ENCODE measurements at places on chromosomes 3 and 15.

GRCh38 chr15:62769604-62770003, 272.9 kb upstream of the TPM1 start:
- no peak for DNase-seq

- peak; percentile 70 for DNase-seq
Observed at GRCh38 chr15:51874751-51875644, 45.5 kb downstream of the TMOD3 start.

- no peak for DNase-seq
Observed at GRCh38 chr15:60480888-60481287, 1.9 kb upstream of the ICE2 start.

DNA sequence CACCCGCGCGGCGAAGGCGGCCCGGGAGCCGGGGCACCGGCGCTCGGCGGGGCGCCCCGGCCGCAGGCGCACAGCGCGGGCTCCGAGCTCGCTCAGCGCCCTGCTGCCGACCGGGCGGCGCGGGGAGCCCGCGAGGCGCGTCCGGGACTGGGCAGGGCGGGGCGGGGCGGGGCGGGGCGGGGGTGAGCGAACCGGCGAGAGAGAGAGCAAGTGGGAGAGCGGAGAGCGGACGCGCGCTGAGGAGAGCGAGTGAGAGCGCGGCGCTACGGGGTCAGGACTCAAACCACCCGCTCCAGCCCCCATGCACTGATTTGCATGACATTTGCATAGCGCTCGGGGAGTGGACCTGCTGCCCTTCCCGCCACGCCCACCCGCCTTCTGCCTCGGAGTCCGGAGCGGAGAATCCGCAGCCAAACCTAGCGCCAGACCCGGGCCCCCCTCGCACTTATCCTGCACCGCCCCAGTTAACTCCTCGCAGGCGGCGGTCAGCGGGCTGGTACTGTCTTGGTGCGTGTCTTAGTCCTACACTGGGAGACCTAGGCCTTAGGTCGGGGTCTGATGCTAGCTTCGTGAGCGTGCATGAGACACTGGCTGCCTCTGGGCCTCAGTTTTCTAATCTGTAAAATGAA, at the start of gene MYLK:
Gene MYLK, minus strand, starts transcription at position 130 of the 629 bp plus-strand sequence. CDS start 90,491 bp downstream, outside the sequence.
- DNase-seq = peak; percentile 99

DNA sequence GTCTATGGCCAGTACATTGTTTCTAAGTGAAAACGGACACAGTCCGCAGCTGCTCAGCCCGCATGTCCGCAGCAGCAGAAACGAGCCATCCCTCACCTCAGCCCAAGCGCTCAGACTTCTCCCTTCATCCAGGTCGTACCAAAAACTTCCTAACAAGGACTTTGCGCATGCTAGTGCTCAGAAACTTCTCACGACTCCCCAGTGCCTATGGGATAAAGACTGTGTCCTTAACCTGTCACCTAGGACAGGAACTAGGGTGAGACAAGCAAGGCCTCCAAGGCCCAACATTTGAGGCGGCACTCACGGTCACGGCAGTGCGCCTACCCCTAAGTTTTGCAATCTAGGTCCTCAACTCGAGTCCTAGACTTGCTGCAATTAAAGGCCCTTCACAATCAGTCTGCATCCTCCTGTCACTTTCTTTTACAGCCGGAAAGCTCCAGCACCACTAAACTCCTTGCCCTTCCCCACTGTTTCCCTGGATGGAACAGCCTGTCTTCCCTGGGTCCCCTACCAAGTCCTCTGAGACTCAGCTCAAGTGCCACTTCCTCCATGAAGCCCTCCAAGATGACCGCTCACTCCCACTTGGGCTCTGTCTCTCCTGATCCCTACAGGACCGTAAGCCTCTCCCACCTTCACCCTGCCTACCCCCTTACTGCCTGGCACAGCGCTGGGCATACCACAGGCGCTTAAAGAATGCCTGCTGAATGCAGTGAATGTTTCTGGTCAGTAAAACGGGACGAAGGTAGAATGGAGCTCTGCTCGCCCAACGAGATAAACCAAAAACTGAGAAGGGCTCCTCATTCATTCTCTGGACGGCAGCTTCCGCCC, 1.2 kb downstream of the CLN6 start:
- DNase-seq = peak; percentile 54

DNA sequence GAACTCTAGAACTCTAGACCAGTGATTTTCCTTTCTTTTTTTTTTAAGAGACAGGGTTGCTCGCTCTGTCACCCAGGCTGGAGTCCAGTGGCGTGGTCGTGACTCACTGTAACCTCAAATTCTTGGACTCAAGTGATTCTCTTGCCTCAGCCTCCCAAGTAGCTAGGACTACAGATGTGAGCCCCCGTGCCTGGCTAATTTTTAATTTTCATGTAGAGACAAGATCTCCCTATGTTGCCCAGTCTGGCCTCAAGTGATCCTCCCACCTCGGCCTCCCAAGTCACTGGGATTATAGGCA, 359.6 kb downstream of the SHQ1 start:
- DNase-seq = peak; percentile 76

DNA sequence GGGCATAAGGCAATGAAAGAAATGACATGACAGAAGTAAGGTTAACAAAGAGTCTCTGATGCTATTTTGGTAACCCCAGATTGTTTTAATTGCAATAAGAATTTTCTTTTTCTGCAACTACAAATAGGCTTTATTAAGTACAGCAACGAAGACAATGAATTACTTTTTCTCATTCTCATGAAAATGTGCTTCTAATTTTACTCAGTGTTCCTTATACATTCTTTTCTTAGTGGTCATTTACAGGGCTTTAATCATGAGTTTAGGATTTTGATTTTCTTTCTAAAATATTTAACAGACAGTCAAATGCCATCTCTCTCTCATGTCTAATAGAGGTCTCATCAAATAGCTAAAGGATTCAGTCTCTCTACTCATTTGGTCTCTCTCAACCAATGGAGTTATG, 452.1 kb downstream of the RAP2B start:
- no peak for DNase-seq

DNA sequence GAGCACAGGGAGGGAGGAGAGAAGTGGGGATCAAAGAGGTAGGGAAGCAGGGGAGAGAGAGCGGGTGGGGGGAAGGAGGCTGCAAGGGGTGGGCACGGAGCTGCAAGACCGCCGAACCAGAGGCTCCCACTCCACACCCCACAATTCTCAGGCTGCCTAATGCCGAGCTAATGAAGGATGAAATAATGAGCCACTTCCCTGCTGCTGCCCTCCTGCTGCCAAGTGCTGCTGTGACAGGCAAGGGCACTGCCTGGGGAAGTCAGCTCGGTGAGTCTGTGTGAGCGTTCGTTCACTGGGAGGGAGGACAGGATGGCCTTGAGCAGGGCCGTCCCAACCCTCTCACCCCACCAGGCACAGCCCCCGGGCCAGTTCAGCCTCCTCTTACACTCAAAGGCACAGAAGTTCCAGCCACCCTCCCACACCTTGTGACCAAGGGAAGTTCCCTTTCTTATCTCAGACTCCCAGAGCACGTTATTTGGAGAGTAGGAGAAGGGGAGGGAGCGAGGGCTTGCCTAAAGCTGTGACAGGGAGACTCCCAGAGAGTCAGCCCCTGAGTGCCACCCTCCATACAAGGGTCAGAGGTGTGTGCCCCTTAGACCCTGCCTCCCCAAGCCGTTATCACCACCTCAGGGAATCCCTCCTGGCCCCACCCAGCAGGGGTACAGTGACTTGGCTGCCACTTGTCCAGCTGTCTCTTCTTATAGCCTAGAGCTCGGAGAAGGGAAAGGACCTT, 12.4 kb downstream of the GLYCTK start:
- DNase-seq = peak; percentile 91

- peak; percentile 95 for DNase-seq
Observed at GRCh38 chr3:31968927-31969418, 12.1 kb downstream of the OSBPL10 start.

- DNase-seq = no peak
Observed at GRCh38 chr3:114418724-114419543, 125.1 kb downstream of the TIGIT start.

DNA sequence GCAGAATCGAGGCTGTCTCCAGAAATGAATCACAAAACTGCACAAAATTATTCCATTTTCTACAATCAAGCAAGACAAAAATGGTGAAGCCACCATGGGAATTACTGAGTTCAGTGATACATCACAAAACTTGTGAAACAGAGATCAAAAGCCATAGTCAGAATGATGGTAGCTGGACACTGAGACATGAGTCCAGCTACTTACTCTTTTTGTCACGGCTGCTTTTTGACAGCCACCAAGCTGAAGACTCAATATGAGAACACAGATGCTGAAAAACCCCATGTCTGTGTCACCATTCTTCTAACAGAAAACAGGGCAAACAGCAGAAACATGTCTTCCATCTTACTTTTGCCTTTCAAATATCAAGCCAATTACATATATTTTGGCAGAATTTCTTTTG, 237.6 kb downstream of the LPP start:
- DNase-seq = no peak

- DNase-seq = no peak
Observed at GRCh38 chr3:105948101-105948500, 79.3 kb upstream of the CBLB start.

GRCh38 chr3:28295898-28296490, 52.5 kb upstream of the ZCWPW2 start:
- no peak for DNase-seq

DNA sequence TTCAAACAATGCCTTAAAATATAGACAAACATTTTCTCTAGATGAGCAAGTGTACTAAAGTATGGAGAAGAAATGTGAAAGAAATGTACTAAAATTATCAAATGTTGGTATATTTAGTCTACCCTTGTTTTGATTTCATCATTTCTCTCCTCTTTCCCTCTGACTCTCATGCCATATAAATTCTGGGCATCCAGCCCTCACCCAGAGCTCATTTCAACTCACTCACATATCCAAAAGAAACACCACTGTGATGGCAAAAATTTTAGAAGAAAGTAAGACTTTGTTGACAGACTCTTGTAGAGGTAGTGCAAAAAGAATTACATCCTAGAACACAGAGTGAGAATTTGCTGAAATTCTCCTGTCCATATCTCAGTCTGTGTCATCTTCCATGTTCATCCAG, 377.8 kb upstream of the SUCLG2 start:
- DNase-seq = no peak

GRCh38 chr3:102002056-102002455, 152.7 kb downstream of the NFKBIZ start:
- no peak for DNase-seq

DNA sequence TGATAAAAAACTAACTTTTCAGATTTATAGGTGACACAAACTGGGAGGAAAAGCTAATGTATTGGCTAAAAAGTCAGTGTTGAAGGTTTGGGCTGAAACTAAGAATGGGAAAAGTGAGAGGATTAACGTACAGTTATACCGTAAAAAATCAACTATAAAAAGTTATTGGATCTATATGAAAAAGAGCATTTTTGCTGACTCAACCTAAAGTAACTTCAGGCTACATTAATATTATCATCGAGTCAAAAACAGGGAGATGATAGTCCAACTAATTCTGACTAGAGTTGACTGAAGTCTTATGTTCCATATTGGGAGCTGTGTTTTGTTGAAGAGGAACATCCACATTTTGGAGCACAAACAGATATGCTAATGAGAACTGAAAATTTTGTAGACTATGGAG, 19.9 kb downstream of the ZNF654 start:
- no peak for DNase-seq

DNA sequence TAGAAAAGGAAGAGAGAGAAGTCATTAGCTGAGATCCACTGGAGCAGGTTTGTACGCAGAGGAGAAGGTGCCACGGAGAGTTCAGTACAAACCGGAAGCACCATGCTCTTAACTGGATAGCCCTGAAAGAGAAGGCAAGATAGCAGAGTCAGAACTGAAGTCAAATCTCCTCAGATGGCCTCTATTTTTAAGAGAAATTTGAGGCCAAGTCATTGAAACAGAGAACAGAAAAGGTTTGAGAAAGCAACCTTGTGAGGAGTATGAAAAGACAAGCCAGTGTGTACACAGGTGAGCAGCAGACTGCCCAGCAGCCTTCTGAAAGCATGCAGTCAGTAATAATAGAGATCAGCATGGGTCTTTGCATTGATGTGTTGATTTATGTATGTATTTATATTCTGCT, 66.1 kb upstream of the SPRED1 start:
- no peak for DNase-seq

DNA sequence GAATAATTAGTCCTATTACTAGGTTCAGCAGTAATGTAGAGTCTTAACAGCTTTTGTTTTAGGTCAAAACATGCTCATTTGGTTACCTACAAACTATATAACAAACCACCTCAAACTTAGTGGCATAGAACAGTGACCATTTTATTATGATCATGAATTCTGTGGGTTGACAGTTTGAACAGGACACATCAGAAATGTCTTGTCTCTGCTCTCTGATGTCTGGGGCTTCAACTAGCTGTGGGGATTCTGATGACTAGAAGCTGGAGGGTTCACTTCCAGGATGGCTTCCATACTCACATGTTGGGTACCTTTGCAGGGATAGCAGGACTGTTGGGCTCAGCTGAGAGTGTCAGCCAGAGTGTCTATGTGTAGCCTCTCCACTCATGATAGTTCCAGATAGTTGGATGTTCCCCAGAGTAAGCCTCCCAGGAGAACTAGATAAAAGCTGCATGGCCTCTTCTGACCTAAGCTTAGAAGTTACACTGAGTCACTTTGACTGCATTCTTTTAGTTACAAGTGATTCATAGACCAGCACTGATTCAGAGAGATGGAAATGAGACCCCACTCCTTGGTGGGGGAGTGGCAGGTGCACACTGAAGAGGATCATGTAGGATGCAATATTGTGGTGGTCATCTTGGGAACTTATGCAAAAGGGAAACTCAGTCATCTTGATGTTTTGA, 32.6 kb downstream of the PLCL2 start:
- DNase-seq = no peak

GRCh38 chr3:78497021-78497420, 1270.8 kb downstream of the ROBO1 start:
- no peak for DNase-seq

DNA sequence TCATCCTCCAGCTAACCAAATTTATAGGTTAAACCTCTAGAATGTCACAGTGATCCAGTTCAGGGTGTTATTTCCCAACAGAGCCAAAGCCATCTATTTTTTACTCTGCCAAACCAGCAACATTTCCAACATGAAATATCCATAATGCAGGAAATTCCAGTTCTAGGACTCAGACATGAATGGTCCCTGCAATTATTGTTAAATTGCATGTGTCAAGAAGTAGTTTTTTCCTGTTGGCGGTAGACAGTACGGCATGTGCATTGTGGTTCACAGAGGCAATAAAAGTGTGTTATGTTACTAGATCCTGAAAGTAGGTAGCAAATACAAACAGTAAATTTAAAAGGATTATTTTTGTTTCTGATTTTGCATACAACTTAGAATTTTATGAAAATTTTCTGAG, 215.7 kb upstream of the THBS1 start:
- no peak for DNase-seq

- no peak for DNase-seq
Observed at GRCh38 chr15:101275018-101275417, 2.3 kb downstream of the SELENOS start.

GRCh38 chr3:134039161-134039862, 9.6 kb upstream of the SLCO2A1 start:
- peak; percentile 88 for DNase-seq

All from islet precursor cell (in vitro differentiated cells).